Activated T-cell treated with anti-CD3 and anti-CD28 coated beads, Interleukin-2, amount 50 U/mL, for 72 hours (primary cell): ENCODE measurements at places on chromosomes 7 and 10. TPM values are rescaled to one million over a fixed set of nuclear protein-coding genes. Genes with fewer than 3 reads are reported as not detected.

DNA sequence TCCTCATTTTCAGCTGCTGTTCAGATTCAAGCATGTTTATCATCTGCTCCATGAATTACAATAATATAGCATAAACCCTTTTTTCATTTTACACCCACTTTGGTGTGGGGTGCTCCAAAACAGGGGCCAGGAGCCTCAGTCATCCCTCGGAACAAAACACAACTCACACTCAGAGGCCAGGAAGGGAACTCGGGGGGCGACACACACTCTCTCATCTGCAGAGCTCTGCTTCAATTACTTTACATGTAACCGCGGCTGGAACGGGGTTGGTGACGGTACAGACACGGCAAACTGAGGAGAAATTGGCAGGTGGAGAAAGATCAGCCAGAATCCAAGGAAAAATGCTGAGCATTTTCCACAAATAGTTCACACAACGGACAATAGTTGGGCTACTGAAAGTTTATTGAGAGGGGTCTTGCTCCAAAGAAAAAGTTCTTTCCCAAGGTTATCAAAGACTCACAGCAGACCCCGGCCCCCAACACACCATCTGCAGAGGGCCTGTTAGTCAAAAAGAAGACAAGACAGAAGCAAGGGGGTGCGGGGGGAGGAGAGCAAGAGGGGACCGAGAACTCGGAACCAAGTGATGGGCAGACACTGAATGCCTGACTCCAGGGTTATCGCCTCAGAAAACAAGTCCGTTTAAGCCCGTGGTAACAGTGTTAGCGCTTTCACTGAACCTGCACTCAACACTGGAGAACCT lies 20.5 kb downstream of the DIP2C start:
- H3K4me3 ChIP-seq, result no peak overlapping the region
- H3K36me3 ChIP-seq, result no peaks in the 10 kb centered on the region
- no peak overlapping the region for H3K27ac ChIP-seq
- H3K27me3 ChIP-seq, result no peaks in the 10 kb centered on the region
- DNase-seq, result no peak

DNA sequence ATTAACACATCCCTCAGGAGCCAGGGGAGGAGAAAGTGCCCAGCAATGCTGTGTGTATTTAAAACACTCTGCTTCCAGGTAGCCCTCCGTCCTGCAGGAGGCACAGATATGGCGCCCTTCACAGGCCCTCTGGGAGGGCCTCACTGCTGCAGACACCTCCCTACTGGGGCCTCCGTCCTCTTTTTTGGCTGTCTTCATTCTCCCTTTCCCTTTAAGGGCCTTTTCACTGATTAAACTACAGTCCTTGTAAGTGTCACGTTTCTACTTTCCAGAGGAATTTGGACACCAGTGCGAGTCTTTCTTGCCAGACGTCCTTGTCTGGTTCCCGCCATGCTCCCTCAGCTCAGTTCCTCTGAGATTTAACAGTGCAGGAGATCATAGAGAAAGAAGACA lies 39.7 kb upstream of the MKRN1 start:
- no peak overlapping the region for H3K27ac ChIP-seq
- peaks cover 8% of the 10 kb centered on the region for H3K27me3 ChIP-seq
- no peak overlapping the region for H3K4me3 ChIP-seq

- peaks cover 11% of the 10 kb centered on the region for H3K36me3 ChIP-seq
- H3K27me3 ChIP-seq, result no peaks in the 10 kb centered on the region
- H3K4me1 ChIP-seq, result no peaks in the 10 kb centered on the region
- no peak for DNase-seq
- no peak overlapping the region for H3K4me3 ChIP-seq
- no peak overlapping the region for H3K27ac ChIP-seq
These were observed 25.6 kb downstream of the GPER1 start for GRCh38 chr7:1113548-1113885.

DNA sequence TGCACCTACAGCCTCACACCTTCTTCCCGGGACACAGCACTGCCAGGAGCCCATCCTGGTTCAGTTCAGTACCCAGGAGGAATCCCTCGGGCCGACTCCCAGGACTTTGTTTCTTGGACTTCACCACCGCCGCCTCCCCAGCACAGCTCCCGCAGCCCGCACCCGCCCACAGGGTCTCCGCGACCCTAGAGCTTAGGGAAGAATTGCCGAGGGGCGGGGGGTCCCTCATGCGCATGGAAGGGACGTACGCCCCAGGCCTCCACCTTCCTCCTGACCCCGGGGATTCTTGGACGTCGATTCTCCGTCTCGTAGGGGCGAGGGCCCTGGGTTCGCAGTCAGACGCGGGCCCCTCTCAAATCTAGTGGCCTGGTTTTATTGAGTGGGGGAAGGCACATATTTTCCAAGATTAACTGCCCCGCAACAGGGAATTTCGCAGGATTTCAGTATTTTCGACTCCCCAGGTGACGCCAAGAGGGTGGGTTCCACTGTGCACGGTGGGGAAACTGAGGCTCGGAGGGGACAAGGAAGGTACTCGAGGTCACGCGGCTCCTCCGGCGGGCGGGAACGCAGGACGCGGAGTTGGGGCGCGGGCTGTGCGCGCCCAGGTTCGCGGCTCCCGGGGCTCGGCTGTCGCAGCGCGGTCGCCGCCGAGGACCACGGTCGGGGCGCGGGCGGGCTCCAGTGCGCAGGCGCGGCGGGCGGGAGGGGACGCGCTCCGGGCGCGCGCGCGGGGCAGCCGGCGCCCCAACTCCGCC lies at the start of gene ADCY1:
Gene ADCY1, plus strand, starts transcription at position 708 of the 755 bp plus-strand sequence. CDS start 176 bp downstream, outside the sequence.
- H3K4me1 ChIP-seq, result no peaks in the 10 kb centered on the region
- peaks cover 6% of the 10 kb centered on the region for H3K36me3 ChIP-seq
- H3K27ac ChIP-seq, result no peak within 1 kb of the TSS
- DNase-seq, result peak; percentile 45

DNA sequence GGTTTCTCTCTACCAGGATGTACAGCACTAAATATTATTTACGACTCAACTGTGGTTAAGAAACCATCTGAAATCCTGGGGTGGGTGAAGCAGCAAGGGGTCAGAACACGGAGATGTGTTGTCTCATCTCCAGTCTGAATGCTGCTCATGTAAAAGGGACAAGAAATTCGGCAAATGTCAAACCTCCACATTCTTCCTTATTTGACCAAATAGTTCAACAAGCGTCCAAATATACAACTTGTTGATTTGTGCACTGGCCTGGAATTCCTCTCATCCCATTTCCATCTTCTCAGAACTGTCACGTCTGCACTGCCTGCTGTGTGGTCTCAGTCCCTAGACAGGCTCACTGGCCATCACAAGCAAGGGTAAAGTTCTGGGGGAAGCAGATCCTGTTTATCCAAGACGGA lies 520.0 kb downstream of the PARD3 start:
- peaks cover 33% of the 10 kb centered on the region for H3K4me1 ChIP-seq
- peaks cover 15% of the 10 kb centered on the region for H3K27me3 ChIP-seq
- no peak overlapping the region for H3K27ac ChIP-seq
- no peaks in the 10 kb centered on the region for H3K36me3 ChIP-seq
- no peak for DNase-seq

- no peak overlapping the region for H3K27ac ChIP-seq
- H3K4me3 ChIP-seq, result no peak overlapping the region
- H3K36me3 ChIP-seq, result no peaks in the 10 kb centered on the region
- H3K4me1 ChIP-seq, result no peaks in the 10 kb centered on the region
These were observed 1092.4 kb downstream of the LRMDA start for GRCh38 chr10:76523791-76524351.

GRCh38 chr10:8130973-8131911 lies 76.8 kb downstream of the GATA3 start:
- H3K4me3 ChIP-seq, result peak overlapping the region; percentile 73
- no peaks in the 10 kb centered on the region for H3K36me3 ChIP-seq
- H3K27me3 ChIP-seq, result peaks cover 11% of the 10 kb centered on the region
- H3K27ac ChIP-seq, result peak overlapping the region; percentile 52
- peak; percentile 76 for DNase-seq

GRCh38 chr7:82049891-82050533 lies 280.2 kb upstream of the HGF start:
- no peaks in the 10 kb centered on the region for H3K27me3 ChIP-seq
- no peak overlapping the region for H3K4me3 ChIP-seq
- no peak for DNase-seq
- H3K36me3 ChIP-seq, result no peaks in the 10 kb centered on the region

- no peak overlapping the region for H3K27ac ChIP-seq
- H3K4me3 ChIP-seq, result no peak overlapping the region
- H3K4me1 ChIP-seq, result peaks cover 62% of the 10 kb centered on the region
- no peaks in the 10 kb centered on the region for H3K36me3 ChIP-seq
- DNase-seq, result no peak
These were observed 24.1 kb downstream of the GNA12 start for GRCh38 chr7:2819954-2820397.

GRCh38 chr10:86123715-86124114 lies 242.9 kb downstream of the GRID1 start:
- H3K27me3 ChIP-seq, result peaks cover 16% of the 10 kb centered on the region
- no peaks in the 10 kb centered on the region for H3K4me1 ChIP-seq
- no peak overlapping the region for H3K4me3 ChIP-seq
- no peak overlapping the region for H3K27ac ChIP-seq
- no peak for DNase-seq

- DNase-seq, result peak; percentile 72
- H3K27me3 ChIP-seq, result no peaks in the 10 kb centered on the region
- H3K4me1 ChIP-seq, result peaks cover 52% of the 10 kb centered on the region
- H3K27ac ChIP-seq, result peak overlapping the region; percentile 64
- H3K36me3 ChIP-seq, result peaks cover 4% of the 10 kb centered on the region
These were observed 85.4 kb downstream of the ICA1 start for GRCh38 chr7:8176370-8177081.

DNA sequence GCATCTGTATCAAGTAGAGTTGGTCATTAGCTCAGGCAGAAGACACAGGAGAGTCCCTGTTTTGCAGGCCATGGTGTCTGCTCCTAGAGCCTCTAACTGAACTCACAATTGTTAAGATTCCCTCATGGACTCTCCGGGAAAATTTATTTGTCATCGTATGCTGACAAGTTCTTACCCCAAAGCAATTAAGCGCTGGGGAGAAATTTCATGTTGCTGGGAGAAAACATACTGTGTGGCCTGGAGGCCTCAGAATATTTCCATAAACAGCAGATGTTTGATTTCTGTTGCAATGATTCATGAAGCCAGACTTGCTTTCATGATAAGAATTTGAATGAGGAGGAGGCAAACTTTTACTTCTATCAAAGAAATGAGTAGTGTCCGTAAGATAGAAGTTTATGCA lies 583.2 kb downstream of the GATA3 start:
- H3K36me3 ChIP-seq, result peaks cover 8% of the 10 kb centered on the region
- peaks cover 22% of the 10 kb centered on the region for H3K27me3 ChIP-seq
- H3K4me1 ChIP-seq, result no peaks in the 10 kb centered on the region
- H3K27ac ChIP-seq, result no peak overlapping the region
- no peak for DNase-seq

- DNase-seq, result no peak
- peaks cover 15% of the 10 kb centered on the region for H3K4me1 ChIP-seq
- peaks cover 67% of the 10 kb centered on the region for H3K27me3 ChIP-seq
- H3K36me3 ChIP-seq, result peaks cover 3% of the 10 kb centered on the region
- no peak overlapping the region for H3K27ac ChIP-seq
- peak overlapping the region; percentile 43 for H3K4me3 ChIP-seq
These were observed 232 bp upstream of the GRID1 start for GRCh38 chr10:86366902-86367151.

GRCh38 chr10:113849140-113849803 lies 4.6 kb downstream of the DCLRE1A start:
- no peak overlapping the region for H3K4me3 ChIP-seq
- peaks cover 13% of the 10 kb centered on the region for H3K36me3 ChIP-seq
- H3K27me3 ChIP-seq, result no peaks in the 10 kb centered on the region
- no peak for DNase-seq

GRCh38 chr10:101237081-101237981 lies 8.1 kb upstream of the LBX1 start:
- peaks cover 82% of the 10 kb centered on the region for H3K27me3 ChIP-seq
- DNase-seq, result no peak
- H3K4me3 ChIP-seq, result peak overlapping the region; percentile 83
- peaks cover 24% of the 10 kb centered on the region for H3K4me1 ChIP-seq

- H3K27me3 ChIP-seq, result peaks cover 7% of the 10 kb centered on the region
- H3K27ac ChIP-seq, result no peak overlapping the region
- DNase-seq, result no peak
- H3K4me3 ChIP-seq, result no peak overlapping the region
- no peaks in the 10 kb centered on the region for H3K4me1 ChIP-seq
These were observed 13.6 kb downstream of the TBATA start for GRCh38 chr10:70771311-70772194.

- no peak for DNase-seq
- H3K27me3 ChIP-seq, result no peaks in the 10 kb centered on the region
- no peak overlapping the region for H3K27ac ChIP-seq
- H3K4me1 ChIP-seq, result no peaks in the 10 kb centered on the region
These were observed 251.8 kb upstream of the TMEM72 start for GRCh38 chr10:44659320-44659719.

DNA sequence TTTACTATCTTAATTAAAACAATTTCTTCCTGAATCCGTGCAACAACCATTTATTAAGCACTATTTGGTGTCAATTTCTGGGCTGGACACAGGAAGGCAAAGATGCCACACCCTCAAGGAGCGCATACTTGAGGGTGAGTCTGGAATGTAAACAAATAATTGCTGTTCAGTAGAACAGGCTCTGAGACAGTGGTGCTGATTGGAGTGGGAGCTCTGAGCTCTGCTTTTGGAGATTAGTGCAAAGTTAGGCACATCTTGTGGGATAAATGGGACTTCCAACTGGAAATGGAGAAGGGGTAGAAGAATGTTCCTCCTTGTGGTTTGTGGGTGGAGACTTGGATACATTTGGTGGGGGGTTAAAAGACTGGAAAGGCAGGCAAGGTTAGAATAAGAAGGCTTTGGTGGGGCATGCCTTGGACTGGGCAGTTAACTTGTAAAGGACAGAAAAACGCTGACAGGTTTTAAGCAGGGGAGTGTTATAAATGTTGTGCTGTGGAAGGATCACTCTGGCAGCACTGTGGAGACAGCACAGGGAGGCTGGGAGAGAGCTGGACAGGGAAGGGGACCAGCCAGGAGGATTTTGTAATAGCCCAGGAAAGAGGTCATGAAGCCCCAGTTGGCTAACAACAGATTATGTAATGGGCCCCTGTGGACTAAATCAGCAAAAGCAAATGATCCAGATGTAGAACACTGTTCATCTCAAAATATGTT lies 80.7 kb downstream of the ZNF365 start:
- no peak overlapping the region for H3K4me3 ChIP-seq
- DNase-seq, result no peak
- H3K4me1 ChIP-seq, result no peaks in the 10 kb centered on the region
- H3K27ac ChIP-seq, result no peak overlapping the region

DNA sequence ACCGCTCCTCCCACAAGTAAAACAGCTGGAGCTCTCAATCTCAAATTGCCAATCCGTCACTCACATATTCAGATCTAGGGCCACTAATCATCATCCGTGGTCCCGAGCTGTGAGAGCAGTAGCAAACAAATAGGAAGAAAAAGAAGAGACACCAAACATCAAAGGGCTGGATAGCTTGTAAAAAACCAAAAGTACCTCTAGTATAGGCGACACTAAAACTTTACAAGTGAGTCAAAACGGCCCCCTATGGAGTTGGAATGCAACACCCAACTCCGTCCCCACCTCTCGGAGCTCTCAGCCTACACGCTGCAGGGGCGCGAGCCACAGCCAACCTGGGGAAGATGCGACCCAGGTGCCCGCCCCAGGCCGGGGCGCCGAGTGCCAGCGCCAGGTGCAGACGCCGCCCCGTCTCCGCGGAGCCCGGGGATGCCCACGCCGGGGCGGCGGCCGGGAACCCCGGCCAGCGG lies 581 bp downstream of the FAM3C start:
- peak overlapping the region; percentile 82 for H3K27ac ChIP-seq
- H3K4me3 ChIP-seq, result peak overlapping the region; percentile 85
- peaks cover 11% of the 10 kb centered on the region for H3K36me3 ChIP-seq
- peaks cover 36% of the 10 kb centered on the region for H3K4me1 ChIP-seq
- H3K27me3 ChIP-seq, result no peaks in the 10 kb centered on the region

Gene CALHM1
- total RNA-seq, result not detected

Gene ZMIZ1
- 30.6 TPM for total RNA-seq

Gene SLC26A3
- total RNA-seq, result not detected

Gene TMEM130
- 2.0 TPM for total RNA-seq

Gene LGI1
- total RNA-seq, result not detected

Gene PKD2L1
- total RNA-seq, result 0.30 TPM

Gene DGKB
- not detected for total RNA-seq
